CD4-positive, alpha-beta T cell treated with Interferon alpha-2 for 1 hour (primary cell): ENCODE measurements at places on chromosomes 7 and 10.

GRCh38 chr10:129386415-129387257, 80.4 kb upstream of the MGMT start:
- no peak for DNase-seq

DNA sequence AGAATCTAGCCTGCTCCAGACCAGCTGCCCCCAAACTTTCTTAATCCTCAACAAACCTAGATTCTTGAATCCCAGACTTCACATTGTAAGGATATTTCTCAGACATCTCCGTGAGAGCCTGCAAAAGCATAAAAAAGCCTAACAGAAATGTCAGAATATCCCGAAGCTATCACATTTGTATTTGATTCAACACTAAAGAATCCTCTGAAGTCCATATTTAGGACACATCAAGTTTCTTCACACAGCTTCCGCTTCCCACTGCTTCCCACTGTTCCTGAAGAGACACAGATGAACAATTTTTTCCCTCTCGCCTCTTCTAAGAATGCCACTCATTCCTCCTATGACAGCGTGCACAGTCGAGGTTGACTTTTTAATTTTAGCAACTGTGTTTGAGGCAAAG, 396.2 kb upstream of the IGFBP3 start:
- DNase-seq, result no peak

DNA sequence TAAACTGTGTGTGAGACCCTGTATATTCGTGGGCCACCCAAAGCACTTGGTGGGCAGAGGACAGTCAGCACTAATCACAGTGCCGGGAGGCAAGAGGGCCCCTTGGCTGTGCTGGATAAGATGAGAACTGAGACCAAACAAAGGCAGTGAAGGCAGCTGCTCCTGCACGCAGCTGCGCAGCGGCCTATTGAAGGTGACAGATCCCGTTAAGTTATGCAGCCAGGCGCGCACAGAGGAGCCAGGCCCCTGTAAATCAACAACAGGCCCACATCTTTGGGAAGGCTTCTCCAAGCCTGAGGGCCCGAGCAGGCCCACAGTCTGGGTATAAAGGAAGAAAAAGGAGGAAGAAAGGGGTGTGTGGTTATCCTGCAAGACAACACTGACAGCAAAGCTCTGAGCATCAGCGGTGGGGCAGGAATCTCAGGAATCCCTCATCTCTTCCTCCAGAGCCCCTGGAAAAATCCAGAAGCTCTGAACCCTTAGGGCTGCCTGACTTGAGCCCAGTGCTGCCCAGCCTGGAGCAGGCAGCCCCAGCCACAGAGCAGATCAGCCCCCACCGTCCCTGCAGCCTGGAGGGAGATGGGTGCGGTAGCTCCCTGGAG, 154.2 kb downstream of the ARHGAP12 start:
- DNase-seq, result no peak

DNA sequence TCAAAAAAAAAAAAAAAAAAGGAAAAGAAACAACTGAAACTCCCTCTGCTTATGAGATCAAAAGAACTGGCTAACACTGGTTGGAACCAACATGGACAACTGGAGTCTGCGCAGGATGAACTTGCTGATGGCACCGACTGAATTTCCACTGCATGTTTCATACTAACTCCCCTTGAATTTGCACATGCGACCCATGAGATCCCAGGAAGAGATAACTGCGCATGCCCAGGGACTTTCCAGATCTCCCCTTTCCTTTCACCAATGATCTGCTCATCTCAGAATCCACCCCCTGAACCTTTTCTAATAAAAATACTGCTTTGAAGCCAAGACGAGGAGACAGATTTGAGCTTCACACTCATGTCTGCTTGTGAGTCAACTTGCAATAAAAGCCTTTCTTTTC, 20.7 kb downstream of the LBX1 start:
- no peak for DNase-seq

- no peak for DNase-seq
These were observed 23.4 kb upstream of the AKR1C3 start for GRCh38 chr10:5070648-5071410.

DNA sequence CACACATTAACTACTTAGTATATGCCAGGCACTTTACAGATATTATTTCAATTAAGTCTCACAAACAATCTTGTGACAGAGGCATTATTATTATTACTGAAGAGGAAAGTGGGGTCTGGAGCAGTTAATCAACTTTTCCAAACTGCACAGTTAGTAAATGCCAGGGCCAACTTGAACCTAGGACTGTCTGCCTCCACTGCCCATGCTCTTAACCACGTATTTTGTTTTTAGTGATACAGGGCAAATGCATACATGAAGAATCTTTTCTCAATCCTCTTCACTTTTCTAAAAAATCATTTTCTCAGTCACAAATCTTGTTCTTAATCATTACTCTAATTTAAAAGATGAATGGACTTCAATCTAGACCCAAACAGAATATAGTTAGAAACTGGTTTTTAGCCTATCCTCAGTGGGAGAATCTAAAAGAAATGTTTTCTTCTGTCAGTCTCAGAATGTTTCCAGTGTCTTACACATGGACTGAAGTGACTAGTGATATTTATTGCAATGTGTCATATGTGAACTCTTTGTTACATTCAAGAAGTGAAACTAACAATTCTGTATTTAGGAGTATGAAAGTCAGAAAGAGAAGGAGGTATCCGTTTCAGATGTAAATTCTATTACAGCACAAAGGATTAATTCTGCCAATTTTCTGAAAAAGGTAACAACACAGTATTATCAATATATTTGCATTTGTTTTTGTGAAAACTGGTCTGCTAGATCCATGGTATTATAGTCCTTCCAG, 55.5 kb upstream of the CCNJ start:
- DNase-seq, result no peak

GRCh38 chr7:140295224-140295738, 103.0 kb downstream of the SLC37A3 start:
- DNase-seq, result no peak

- no peak for DNase-seq
These were observed 12.0 kb upstream of the NRCAM start for GRCh38 chr7:108468246-108468645.

DNA sequence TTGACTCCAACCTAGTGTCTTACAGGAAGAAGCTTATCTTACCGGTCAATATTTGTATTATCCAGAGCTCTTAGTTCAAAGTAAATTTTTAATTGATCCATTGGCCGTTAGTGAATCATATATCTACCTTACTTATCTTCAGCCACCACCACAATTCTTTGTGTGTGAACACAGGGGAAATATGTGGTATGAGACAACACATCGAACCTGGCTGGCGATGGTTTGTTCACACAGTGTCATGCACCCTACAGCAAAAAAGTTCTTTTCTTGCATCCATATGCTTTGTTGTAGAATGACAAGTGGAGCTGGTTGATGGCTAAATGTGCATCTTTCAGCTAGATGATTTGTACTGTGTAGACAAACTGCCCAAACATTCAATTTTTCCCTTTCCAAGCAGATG, 65.8 kb downstream of the ARID5B start:
- DNase-seq, result no peak

- no peak for DNase-seq
These were observed 102.4 kb downstream of the LRRC4 start for GRCh38 chr7:127928852-127929251.

- no peak for DNase-seq
These were observed 18.0 kb downstream of the IMPDH1 start for GRCh38 chr7:128391805-128392204.

DNA sequence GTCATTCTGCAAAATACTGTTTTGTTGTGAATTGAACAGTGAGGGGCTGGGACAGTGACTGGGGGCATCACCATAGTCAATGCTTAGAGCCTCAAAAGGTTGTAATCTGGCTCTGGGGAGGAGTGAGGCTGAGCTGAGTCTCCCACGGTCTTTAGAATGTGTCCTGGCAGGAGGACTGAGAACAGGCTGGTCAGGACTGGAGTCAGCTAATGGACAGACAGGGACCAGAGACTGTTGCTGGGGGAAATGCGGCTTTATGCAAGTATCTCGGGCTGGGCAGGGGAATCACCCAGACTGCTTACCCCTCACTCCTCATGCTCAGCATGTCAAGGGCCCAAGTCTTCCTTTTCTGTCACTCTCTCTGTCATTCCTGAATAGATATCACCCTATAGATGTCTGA, 346.5 kb downstream of the TYW1 start:
- DNase-seq, result no peak
